ENCODE measurements at places on chromosomes 6 and 20.

DNA sequence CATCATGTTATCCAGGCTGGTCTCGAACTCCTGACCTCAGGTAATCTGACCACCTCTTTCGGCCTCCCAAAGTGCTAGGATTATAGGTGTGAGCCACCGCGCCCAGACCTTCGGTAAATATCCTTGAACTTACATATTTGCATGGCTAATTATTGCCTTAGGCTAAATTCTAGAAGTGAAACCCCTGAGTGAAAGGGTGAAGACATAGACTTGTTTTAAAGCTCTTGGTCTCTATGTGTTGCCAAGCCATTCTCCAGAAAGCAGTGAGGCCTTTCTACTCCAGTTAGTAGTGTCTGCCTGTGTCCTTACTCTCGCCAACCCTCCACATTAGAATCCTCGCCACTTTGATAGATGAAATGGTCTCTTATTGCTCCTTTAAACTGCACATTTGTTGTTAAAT is 2.6 kb upstream of the NOTCH4 start:
- DNase-seq, result no peak

GRCh38 chr20:37441023-37441422 is 80.0 kb upstream of the NNAT start:
- no peak for DNase-seq

DNA sequence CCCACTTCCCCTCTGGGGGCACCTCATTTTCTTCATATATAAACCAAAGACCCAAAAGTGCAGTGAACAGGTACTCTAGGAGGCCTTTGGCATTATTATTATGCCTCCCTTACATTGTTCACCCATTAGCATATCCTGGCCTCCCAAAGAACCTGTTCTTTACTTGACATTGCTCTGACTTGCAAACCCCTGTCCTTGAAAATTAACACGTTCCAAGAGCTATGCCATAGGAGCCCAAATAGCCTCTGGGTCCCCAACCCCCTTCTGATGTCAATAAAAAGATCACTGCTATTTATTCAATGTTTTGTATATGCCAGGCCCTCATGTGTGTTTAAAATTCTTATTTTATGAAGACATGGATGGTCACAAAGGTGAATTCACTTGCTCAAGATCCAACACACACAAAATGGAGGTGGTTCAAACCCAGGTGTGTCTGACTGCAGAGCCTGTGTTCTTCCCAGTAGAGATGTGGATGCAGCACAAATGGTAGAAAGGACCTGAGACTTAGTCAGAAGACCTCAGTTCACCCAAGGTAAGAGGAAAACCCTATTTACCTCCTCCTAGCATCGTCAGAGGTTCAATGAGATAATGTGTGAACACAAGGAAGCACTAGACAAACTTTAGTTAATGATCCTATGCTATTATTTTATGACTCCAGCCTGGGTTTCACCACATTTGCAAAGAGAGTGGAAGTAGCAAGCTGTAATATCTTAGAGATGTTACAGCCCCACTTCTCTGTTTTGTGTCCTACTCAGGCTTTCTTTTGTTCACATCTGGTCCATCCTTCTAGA is 36.6 kb downstream of the BCL2L1 start:
- DNase-seq, result no peak

DNA sequence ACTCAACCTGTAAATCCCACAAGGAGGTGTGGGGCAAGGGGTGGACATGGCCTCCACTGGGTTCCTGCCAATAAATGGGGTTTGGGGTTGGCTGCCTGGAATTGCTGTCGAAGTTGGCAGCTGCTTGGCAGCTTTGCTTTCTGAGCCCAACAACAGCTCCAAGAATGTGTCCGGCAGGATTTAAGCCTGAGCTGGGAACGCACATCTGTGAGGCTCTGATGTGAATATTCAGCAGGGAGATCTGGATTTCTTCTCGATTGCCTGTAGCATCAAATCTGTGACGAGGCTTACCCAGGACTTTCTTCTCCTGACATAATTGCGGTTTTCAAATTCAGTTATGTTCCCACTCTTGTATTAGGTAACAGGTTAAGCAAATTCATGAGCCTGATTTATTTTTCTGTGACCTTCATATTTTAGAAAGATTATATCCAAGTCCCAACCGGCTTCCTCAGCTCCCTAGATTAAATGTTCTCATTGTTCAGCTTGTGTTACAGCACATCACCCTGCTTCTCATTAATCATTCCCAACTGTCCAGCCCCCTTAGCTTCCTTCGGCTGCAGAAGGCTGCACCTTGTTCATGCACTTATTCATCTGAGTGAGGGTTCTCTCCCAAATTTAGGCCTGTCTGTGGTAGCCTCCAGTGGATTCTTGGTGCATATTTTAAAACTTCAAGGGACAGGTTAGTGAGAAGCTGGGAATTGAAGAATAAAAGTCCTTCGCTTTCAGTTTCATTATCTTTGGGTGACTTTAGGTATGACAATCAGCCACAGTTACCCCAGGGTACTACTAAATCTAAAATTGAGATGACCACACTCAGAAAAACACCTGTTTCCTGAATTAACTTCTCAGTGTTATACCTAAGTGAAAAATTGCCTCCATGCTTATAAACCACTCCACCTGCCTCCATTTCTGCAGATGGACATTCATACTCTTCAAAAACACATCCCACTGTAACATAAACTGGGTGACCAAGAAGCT is 310.0 kb downstream of the ESR1 start:
- no peak for DNase-seq

GRCh38 chr6:49430187-49430586 is 32.9 kb downstream of the MMUT start:
- no peak for DNase-seq

GRCh38 chr6:41332241-41332640 is 3.2 kb upstream of the NCR2 start:
- DNase-seq, result no peak

DNA sequence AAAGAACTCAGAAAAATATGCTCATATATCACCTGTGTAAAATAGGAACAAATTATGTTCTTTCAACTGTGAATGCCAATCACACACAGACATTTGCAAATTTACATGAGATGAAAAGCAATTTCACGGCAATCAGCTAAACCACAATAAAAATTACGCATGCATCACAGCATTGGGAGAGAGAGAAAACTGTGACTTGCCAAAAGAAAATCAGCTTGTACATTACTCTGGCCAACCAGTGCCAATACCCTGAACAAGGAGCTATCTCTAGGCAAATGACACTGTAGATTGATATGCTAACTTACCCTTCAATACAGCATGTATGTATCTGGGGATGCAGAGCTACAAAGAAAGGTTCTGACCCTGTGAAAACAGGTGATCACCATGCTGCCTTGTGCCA is 515.6 kb downstream of the EYS start:
- DNase-seq, result no peak

- no peak for DNase-seq
Measured at GRCh38 chr6:8137529-8137939, 35.2 kb upstream of the EEF1E1 start.

DNA sequence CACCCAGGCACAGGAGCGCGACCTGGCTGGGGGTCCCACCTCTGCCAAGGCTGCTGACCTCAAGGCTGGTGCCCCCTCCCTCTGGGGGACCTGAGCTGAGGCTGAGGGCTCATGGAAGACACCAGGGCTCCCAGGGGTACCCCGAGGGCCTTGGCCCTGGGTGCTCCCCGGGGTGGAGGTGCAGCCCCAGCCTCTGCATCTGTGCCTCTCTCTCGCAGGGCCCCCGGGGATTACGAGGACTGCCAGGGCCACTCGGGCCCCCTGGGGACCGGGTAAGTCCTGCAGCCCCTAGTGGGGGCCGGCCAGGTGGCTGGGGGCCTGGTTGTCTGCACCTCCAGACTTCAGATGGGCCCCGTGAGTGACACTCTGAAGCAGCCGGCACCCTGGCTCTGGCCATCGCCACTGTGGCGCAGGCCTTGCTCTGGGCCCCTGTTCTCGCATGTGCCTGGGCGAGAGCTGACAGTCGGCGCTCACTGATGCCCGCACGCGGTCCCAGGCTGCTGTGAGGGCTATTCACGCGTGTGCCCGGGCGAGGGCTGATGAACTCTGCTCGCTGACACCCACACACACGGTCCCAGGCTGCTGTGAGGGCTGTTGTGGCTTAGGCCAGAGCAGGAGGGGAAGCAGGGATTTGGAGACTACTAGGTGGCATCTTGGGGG is 9.3 kb downstream of the COL9A3 start:
- DNase-seq, result no peak

- DNase-seq, result no peak
Measured at GRCh38 chr6:4383910-4384638, 248.7 kb upstream of the ECI2 start.

DNA sequence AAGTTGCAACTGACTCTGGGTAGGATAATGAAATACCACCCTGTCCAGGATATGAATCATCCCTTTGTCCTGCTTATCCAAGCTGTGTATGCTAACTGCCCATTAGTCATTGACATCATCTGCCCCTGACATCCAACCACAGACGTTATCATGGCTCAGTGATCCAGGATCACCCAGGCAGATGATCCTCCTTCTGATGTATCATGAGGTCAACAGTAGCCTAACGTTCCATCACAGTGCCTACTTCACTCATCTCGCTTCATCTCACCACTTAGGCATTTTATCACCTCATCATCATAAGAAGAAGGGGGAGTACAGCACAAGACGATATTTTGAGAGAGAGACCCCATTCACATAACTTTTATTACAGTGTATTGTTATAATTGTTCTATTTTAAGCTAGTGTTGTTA is 13.4 kb upstream of the BTN3A2 start:
- DNase-seq, result no peak

GRCh38 chr20:62331347-62331746 is 28.6 kb downstream of the ADRM1 start:
- no peak for DNase-seq

DNA sequence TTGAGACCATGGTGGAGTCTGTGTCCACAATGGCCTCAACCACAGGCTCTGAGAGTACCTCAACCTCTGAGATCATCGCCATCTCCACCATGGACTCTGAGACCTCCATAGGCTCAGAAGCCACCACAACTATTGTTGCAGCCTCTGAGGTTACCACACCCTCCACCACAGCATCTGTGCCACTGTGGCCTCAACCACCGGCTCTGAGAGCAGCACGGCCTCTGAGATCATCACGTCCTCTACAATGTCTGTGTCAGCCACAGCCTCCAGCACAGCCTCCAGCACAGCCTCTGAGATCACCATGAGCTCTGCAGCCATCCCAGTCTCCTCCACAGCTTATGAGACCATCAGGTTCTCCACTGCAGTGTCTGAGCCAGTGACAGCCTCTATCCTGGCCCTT is 19.4 kb upstream of the MUC21 start:
- DNase-seq, result no peak

- no peak for DNase-seq
Measured at GRCh38 chr20:47049771-47050170, 155.1 kb downstream of the EYA2 start.

DNA sequence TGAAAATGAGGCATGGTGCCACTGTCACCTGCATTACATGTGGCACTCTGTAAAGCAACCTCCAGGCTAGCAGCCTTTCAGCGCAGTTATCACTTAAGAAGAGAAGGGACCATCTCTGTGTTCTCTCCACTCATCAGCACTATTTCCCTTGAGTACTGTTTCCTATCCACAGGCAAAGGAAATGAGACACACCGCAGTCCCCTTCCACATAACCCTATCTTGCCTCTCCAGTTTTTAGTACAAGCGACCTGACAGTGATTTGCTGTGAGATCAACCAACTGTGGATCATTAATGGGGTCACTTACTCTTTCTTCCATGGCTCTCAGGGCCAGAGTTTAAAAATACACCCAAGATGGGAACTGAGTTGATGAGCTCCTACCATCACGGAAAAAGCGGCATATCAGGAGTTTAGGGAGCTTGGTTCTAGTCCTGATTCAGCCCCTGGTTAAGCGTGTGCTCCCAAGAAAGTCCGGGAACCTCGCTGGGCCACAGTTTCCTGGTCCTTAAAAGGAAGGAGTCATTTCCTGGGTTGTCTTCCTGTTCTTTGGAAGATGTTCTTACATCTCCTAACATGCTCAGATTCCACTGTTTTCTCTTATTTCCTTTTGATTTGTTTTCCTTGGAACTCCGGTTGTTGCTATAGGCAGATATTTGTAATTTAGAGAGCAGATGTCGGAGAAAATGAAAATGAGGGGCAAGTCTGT is 27.3 kb downstream of the PRDM1 start:
- no peak for DNase-seq

DNA sequence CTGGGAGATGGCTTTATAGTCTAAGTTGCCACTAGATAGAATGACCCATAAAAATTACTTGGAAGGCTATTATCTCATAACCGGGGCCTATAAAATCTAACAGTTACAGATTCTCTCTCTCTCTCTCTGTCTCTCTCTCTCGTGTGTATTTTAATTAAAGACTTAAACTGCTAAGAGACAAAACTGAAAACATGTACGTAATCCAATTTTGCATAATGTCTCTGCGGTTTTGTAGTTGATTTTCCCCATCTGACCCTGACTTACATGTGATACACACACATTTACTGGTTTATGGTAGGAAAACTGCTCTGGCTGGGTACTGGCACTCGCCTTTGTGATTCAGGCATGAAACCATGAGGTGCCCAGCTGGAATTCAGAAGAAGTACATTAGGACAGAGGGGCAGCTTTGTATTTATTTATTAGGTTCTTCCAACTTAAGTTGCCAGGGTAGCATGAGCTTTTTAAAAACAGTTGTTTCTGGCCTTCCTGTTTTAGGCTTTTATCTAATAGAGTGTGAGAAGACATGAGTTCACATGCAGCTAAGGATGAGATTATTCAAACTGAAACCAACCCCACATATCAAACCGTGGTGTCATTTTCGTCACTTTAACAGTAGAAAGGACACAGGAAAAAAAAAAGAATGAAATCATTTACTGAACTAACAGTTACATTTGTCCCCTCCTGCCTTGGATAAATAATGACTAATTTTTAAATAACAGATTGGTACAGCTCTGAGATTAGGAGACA is 182.5 kb downstream of the GMPR start:
- peak; percentile 38 for DNase-seq

GRCh38 chr20:59572515-59572914 is 31.8 kb upstream of the PHACTR3 start:
- no peak for DNase-seq

DNA sequence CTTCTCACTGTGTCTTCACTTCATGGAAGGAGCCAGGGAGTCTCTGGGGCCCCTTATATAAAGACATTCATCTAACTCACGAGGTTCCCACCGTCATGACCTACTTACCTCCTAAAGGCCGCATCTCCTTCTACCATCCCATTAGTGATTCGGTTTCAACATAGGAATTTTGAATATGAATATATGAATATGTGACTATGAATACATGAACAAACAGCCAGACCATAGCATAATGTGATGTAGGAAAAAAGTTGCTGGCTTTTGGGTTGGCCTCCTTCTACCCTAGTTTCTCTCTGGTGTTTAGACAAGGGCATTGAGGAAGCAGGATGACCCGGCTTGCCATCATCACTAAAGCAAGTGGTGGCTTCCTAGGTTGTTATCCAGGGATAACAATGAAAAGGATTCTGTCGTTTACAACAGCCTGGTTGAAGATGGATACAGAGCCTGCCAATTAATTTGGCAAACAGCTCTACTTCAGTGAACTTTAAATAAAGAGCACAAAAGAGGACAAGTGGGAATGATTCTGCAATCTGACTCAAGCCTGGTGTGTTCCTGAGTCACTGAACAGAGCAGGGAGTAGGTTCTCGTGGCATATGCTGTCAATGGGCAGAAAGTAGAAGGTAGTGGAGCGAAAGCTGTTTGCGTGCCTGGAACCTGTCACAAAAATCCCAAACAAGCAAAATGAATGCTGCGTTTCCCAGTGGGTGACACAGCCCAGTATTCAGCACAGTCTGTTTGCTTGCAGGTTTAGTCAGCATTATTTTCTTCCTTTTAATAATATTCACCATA is 44.0 kb upstream of the DOK5 start:
- DNase-seq, result no peak

- DNase-seq, result no peak
Measured at GRCh38 chr6:168496139-168496996, 55.4 kb downstream of the SMOC2 start.
